CD4-positive, alpha-beta T cell treated with Interleukin-17A for 1 hour (primary cell): ENCODE measurements at places on chromosomes 3 and 15.
A peak's percentile ranks its signal among the peaks of the same experiment; 100 is the strongest.

GRCh38 chr3:36058404-36059030 is 321.8 kb upstream of the STAC start:
- no peak for DNase-seq

DNA sequence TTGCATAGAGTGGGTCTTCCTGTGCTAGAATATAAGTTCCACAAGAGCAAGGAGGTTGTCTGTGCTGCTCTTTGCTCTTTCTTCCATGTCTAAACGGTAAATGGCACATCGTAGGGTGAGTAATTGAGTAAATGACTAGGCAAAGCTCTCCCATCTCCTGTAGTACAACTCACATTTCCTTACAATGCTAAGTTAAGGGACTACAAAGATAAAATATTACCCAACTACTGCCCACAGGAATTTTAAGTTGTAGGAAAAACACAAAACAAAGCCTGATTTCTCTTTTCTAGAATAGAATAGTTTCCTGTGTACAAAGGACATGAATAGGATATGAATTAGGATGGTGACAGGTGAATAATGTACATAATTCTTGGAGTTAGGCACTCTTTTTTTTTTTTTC is 19.9 kb upstream of the LRIG1 start:
- DNase-seq: no peak

DNA sequence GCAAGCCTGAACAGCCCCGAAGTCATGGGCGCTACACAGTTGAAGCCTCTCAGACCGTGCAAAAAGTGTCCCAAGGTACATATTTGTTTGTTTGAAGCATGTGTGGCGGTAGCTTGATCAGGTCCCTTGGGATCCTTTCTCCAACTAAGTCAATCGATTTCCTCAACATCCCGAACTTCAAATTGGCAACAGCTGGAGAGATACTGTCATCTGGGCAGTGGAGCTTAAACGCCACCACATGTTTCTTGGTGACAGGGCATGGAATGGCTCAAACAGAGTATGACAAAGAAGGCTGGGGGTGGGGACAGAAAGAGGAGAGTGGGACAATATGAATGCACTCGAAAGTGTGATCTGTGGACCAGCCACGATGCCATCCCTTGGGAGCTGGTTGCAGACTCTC is 84.9 kb upstream of the PSMD6 start:
- DNase-seq: no peak

- no peak for DNase-seq
These were observed 401.0 kb upstream of the TBL1XR1 start for GRCh38 chr3:177598097-177598833.

- DNase-seq: peak; percentile 52
These were observed 449.5 kb upstream of the TBL1XR1 start for GRCh38 chr3:177646749-177647148.

DNA sequence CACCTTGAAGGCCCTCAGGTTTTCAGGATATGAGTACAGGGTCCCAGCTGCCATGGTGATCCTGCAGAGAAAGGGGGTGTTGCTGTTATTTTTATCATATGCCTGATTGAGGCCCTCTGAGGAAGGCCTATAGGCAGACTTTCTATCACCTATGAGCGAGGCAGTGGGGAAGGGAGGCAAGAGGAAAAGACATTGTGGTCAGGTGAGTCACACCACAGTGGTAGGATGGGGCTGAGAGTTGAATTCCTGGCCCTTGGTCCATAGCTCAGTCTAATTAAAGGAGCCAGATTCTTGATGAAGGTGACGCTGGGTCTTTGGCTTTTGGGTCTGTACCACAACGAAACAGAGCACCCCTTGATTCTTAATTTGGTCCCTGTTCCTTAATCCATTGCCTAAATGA is 72.7 kb downstream of the ZNF621 start:
- DNase-seq: no peak

DNA sequence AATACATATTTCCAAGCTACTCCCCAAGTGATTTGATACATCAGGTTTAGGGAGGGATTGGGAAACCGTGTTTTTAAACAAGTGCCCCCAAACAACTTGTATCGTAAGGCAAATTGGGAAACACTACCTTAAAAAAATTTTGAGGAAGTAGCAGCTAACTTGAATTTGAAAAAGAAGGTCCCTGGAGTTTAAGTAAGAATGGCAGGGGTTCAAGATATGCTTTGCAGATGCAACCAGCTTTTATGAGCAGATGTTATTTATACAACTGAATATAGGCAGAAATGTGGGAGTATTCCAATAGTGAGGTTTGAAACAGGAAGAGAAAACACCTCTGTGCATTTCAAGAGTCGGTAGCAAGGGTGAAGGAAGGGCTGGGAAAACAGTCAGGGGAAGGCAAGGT is 139.6 kb downstream of the IL20RB start:
- DNase-seq: no peak

- no peak for DNase-seq
These were observed 117.9 kb upstream of the COL8A1 start for GRCh38 chr3:99520513-99520912.

- DNase-seq: no peak
These were observed 242.1 kb upstream of the PDZRN3 start for GRCh38 chr3:73866846-73867245.

GRCh38 chr15:70099967-70100473 is 2.3 kb upstream of the TLE3 start:
- peak; percentile 35 for DNase-seq

DNA sequence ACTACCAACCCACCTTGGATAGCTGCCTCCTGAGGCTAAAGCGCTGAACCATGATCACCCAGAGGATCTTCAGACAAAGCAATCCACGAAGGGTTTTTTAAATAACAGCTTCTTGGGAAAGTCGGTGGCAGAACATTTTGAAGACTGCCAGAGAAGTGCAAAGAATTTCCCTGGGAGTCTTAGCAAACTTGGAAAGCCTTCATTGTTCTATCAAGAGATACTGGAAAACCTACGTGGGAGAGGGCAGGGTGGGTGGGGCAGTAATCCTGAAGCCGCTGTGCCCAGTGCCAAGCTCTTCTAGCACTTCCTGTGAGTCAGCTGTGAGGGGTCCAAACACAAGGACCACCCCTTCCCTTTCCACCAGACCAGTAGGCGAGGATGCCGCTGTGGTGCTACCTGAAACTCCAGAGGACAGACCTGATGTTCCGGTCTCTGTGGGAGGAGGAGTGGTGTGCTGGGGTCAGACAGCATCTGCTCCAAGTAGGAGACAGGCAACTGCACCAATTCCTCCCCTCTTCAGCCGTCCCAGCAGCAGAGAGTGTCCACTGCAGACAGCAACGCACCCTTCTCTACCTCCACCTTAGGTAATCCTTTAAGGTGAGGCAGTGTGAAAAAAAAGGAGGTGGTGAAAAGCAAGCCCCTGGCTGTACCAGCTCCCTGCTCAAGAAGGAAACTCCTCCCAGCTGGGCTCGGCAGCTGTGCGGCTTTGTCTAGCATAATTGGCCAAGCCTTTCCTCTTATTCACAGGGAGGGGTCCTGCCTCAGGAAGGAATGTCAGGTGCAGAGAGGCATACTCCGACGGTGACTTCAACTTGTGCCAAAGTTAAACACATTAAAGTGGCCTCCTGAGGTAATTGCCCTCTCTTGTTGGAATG is 99.0 kb downstream of the TMCC1 start:
- DNase-seq: no peak

DNA sequence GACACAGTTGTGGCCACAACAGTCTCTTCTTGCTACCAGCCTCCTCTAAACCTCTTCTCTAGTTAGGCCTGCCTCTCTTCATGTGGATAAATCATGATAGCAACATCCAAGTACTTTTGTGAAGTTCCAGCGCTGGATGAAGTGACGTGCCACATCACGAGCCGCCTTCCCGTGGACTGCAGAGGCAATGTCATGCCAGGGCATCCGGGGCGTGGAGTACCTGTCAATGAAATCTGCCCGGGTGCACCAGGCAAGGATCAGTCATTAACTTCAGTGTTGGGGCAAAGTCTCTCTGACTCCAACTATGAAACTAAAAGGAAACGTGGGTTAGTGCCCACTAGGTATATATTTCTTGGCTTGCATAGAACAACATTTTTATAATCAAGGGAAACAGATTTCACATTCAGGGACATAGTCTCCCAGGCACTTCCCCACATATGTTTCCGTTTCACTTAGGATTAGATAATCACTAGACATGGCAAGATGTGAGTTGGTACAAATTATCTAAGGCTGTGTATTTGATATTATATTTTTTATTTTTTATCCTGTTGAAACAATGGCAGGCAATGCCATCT is 133.6 kb downstream of the PLD1 start:
- DNase-seq: no peak

DNA sequence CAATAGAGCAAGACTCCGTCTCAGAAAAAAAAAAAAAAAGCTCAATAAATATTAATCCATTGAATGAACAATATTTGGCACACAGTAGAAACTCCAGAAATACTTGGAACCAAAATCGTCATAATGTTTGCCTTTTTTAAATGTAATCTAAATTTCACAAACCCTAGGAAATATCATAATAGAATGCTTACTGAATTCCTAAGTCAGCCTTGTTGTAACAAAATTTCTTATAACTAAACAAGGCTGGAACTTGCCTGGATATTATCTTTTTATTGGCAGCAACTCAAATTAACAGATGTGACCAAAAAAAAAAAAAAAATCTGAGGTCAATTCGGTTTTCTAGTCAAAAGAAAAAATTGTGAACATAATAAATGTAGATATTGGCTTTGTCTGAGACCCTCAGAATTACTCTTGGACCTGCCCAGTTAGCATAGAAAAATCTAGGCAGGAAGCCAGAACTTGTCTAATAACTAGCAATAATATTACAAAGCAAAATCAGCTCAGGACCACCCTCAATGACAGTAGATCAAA is 33.3 kb downstream of the GABPB1 start:
- DNase-seq: no peak

DNA sequence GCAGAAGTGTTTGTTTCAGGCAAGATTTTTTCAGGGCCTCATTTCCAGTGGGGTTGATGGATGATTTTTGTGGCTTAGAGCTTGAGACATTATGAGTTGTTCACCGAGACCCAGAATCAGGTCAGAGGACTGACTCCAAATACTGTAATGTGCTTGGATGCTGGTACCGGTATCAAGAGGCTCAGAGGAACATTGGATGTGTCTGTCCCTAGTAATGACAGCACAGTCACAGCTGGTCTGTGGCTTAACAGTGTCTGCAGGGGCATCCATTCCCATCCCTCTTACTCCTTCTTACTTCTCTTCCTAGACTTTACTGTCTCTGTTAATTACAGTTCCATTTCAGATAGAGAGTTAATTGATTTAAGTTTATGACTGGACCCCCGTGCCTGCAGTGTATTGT is 107.8 kb downstream of the PTPRG start:
- no peak for DNase-seq

- DNase-seq: no peak
These were observed 15.8 kb upstream of the KCNMB3 start for GRCh38 chr3:179266701-179267211.

DNA sequence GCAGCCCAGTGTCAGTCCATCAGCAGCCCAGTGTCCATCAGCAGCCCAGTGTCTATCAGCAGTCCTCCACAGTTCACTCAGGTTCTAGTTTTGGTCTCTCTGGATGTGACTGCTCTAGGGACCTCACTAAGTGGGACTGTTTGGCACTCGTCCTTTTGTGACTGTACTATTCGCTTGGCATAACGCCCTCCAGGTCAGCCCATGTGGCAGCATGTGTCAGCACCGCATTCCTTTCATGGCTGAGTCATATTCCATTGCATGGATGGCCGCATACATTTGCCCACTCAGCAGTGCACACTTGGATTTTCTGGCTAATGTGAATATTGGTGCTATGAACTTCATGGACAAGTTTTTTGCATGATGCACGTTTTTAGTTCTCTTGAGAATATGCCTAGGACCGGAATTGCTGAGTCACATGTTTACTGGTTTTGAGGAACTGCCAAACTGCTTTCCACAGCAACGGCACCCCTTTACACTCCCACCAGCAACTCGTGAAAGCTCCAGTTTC is 16.4 kb downstream of the CHST13 start:
- no peak for DNase-seq

- peak; percentile 60 for DNase-seq
These were observed 600 bp downstream of the FBXO45 start for GRCh38 chr3:196569003-196569516.

DNA sequence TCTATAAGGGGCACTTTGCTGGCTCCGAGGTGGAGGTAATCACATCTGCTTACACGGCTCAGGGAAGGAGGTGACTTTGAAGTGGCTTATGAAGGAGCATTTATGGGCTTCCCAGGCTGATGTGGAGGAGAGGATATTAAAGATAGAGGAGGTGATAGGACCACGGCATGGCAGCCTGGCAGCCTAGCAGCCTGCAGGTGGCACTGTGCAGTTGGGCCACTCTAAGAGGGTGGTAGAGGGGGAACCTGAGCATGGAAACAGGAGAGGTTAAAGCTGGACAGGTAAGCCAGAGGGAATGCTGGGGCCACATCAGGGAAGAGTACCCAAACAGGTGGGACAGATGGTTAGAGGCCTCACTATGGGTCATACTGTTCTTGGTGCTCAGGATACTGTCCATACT is 375.0 kb downstream of the WDR72 start:
- no peak for DNase-seq

DNA sequence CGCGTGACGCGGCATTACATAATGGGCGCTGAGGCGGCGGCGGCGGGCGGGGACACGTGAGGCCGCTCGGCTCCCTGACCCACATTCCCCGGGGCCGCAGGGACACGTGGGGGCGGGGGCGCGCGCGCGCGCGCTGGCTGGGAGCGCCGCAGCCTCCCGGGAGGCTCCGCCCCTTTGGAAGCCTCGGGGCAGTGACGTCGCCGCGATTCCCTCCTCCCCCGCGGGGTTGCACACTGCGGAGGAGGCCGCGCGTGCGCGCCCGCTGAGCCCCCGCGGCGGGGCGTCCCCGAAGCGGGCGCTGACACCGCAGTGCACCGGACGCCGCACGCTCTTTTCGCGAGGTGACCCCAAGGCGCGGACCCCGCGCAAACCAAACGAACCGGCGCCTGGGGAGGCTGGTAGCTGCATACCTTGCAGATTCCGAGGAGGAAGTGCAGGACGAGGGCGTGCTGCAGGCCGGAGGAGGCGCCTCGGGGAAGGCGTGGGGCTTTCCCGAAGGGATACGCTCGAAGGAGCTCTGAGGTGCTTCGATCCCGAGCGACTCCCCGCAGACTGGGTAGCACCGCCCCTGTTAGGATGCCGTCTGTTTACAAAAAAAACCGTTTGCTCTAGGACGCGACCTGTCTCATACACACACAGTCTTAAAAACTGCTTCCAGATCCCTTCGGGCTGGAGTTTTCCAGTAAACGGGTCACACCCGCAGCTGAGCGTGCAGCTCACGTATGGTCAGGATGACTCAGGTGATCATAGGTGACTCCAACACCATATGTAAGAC is 1.0 kb downstream of the NR1D2 start:
- DNase-seq: peak; percentile 98

DNA sequence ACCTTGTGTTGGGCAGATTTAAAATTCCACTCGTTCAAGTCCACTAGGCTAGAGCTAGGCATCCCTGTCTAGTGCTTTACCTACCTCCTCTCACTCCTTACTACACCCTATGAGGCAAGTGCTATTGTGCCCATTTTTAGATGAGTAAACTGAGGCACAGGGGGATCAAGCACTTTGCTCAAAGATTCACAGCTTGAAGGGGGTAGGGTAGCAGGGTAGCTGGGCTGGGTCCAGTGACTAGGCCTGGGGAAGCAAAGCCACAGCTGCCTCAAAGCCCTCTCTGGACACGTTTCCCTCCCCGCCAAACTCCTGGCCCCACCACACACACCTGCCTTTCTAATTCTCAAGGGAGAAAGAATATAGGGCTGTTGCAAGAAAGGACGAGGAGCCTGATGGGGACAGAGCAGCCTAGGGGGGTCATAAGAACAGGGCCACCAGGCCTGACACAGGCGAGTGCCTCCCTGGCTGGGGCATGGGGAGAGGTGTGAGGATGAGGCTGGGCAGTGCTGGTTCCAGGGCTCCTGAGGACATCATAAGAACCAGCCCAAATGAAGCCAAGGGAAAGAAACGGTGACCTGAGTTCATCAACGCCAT is 34.8 kb upstream of the SFMBT1 start:
- DNase-seq: no peak

GRCh38 chr3:71441925-71442651 is 141.4 kb downstream of the FOXP1 start:
- DNase-seq: no peak
